MV-4-11 (cell line): ENCODE measurements at places on chromosomes 4 and X.

DNA sequence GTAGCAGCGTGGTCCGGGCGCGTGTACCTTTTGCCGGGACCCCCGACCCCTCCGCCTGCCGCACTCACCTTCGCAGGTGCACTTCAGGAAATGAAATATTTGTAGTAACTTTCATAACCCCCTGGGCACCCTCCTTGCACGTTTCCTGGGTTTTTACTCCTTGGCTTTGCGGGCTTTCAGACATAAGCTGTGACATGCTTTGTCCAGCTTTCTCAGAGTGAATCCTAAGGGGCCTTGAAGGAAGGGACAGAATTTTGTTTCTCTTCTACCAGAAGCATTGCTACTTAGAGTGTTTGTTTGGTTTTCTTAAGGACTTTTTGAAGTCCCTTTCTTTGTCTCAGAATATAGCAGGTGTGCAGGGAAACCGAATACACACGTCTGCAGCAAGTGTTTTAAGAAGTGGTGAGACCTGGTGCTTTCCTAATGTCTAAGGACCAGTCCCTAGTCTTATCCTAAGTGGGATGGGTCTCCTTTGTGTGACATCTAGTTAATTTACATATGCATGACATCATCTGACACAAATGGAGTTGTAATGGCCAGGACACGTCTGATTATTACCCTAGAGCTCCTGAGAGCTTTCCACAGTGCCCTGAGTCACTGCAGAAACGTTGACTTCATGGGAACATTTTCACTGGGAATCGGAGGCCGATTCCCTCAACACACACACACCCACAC is 1.3 kb downstream of the FAM149A start:
- DNase-seq, result no peak

- DNase-seq, result no peak
Observed at GRCh38 chr4:56215901-56216300, 171.4 kb downstream of the AASDH start.

DNA sequence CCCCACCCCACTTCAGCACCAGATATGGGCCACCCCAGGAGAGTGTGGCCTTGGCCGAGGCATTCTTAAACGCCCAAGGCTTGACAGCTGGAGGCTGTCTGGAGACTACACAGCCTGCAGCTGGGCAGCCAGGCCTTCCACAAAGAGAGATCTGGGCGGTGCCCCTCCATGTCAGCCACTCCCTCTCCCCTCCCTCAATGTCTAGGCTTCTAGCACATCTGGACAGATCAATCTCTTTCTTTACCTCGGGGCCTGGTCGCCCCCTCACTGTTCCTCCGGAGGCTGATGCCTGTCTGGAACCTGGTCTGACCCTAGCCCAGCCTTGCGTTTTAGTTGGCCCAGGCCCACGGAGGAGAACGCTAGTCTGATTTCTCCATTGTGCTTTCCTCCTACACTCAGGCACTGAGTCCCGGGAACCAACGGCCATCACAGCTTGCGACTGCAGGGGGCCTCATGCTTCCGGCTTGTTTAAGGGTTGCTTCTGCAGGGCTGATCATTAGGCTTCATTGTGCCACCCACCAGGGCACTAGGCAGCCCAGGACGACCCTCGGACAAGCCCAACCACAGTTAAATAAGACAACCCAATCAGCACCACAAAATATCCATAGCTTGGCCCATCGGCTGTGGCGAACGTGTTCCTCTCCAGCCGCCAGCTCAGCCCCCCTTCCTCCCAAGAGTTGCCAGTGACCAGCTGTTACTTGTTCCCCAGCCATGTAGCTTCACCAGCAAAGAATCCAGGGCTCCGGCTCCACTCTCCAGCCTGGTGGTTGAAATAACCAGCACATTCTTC is 200.6 kb downstream of the BCOR start:
- no peak for DNase-seq

DNA sequence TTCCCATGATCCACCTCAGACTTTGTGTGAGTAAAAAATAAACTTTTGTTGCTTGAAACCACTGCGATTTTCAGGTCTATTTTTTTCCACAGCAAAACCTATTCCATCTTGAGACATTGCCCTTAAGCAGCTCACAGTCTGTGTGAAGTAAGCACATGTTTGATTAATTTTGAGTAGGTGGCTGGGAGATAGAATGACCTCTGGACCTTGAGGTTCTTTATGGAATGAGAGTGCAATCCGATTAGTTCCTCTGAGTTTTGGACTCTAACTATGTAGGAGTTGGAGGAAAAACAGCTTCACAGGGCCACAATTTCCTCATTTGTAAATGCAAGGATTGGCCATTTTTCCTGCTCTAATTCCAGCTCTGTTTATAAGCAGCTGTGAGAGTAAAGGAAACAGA is 234.1 kb upstream of the IGFBP7 start:
- DNase-seq, result no peak

DNA sequence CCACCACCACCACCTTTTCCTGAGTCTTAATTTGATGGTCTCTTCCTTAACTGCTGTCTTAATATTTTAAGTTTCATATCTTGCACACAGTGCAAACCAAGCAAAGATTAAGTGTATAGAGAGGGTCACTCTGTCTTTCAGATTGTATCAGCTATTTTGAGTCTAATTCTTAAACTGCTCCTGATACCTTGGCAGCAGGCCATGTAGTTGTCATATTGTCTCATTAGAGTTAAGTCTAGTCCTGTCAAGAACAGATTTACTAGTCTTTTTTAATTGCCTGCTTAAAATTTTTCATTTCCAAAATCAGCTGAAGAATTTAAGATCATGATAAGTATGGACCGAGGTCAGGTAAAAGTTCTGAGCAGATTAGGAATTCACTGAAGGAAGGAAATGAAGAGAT is 51.5 kb downstream of the FHIP1A start:
- no peak for DNase-seq

DNA sequence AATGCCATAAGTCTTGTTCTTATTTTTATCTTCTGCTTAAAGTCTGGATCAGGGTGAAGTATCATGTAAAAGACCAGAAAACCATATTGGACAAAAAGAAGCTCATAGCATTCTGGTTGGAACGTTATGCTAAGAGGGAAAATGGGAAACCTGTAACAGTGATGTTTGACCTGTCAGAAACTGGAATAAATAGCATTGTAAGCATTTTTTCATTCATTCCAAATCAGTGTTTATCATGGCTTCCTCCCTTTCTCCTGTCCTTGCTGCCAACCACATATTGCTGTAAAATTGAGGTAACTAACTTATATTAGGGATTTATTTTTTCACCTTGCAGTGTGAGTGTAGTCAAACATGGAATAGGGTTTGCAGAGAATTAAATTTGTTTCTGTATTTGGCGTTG is 23.8 kb downstream of the MOSPD2 start:
- no peak for DNase-seq

GRCh38 chrX:40167850-40168479 is 70.2 kb upstream of the BCOR start:
- DNase-seq, result no peak
